ENCODE measurements at places on chromosomes 1 and 21.
A peak's percentile ranks its signal among the peaks of the same experiment; 100 is the strongest.

GRCh38 chr1:110436635-110437034, 14.3 kb upstream of the PROK1 start:
- no peak for DNase-seq

- DNase-seq, result peak; percentile 81
These were observed 12.1 kb downstream of the PRKACB start for GRCh38 chr1:84156210-84156621.

DNA sequence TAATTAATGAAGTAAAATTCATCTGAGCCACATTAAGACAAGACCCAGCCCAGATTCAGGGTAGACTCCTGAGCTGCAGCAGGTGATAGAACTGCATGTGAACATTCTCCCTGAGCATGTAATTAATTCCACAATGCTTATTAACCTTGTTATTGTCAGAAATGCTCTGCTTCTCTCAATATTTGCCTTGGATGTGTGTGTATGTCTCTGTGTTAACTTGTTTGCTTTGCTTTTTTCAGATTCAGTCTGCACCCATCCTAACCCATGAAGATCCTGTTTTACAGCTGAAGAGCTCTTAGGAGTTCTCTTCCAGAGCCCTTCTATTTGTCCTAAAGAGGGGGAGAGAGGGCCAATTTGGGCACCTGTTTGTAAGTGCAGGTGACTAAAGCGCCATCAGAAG, 143.2 kb upstream of the BMP8A start:
- DNase-seq, result no peak

DNA sequence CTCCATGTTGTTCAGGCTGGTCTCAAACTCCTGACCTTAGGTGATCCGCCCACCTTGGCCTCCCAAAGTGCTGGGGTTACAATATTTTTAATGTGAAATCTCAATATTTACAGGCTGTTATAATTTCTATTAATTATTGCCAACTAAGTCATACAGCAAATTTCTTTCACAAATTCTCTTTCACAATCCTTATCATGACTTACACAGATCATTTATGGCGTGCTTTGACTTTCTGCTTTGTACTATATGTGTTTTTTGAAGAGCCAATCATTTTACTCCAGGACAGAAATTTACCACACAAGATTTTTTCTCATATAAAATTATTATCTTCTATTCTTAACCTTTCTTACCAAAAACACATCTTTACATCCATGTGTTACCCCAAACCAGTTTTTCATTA, 1729.9 kb downstream of the NCAM2 start:
- DNase-seq, result no peak

- no peak for DNase-seq
These were observed 2.6 kb downstream of the TRIM33 start for GRCh38 chr1:114508386-114508898.

DNA sequence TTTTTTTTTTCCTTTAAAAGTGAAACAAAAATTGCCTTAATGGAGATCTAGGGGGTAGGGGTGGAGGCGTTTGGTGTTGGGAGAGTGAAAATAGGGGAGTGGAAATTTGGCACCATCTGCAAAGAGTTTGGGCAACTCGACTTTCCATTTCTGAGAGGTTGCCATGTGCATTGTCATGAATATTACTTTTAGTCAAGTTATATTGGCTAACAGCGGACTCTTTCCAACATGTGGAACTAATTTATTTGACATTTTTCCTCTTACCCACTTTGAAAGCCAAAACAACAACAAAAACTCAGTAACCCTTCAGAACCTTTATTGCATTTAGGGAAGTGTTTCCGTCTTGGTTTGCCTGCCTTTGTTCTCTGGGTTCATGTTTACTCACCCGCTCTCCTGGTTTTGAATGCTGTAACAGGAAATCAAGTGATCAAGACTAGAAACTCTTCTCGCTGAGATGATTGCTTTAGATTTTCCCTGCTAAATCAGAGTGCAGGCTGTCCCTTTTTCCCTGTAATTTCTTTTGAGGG, 70.4 kb downstream of the CACHD1 start:
- DNase-seq, result no peak

- no peak for DNase-seq
These were observed 76.9 kb upstream of the GFI1 start for GRCh38 chr1:92563457-92564216.

Measured in SW 1271 (cell line).